ENCODE measurements at places on chromosomes 12 and 14.
A peak's percentile ranks its signal among the peaks of the same experiment; 100 is the strongest.

DNA sequence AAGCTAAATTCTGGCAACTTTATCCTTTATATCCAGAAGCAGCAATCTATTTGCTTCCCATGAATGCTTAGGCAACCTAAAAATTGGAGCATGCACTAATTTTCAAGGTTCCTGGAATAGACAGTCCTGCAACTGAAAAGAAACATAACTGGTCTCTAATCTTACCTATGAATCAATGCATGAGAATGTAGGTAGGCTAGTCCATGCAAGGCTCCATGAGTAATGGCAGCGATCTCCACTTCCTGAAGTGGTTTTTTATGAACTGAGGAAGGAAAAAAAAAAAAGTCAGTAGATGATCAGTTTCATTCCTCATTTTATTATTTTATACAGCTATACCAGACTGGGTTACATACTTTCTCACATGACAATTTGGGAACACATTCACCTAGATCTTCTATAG is 102.0 kb downstream of the PEBP1 start:
- peak; percentile 45 for DNase-seq

DNA sequence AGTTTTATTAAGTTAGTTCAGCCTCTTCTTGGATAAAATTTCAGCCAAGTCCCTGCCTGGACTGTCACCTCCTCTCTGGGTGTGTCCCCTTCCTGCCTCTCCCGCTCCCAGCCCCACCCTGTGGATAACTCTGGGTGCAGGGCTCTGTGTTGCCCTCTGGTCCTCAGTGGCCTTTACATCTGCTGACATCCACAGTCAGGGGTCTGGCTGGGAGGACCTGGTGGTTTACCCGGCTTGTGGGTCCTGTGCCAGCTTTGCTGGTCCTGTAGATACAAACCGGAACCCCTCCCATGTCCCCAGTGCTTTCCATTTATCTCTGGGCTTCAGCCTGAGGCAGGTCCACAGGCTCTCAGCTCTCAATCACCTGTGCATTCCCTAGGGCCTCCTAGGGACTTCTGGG is 28.9 kb upstream of the PLEKHG3 start:
- DNase-seq = no peak

DNA sequence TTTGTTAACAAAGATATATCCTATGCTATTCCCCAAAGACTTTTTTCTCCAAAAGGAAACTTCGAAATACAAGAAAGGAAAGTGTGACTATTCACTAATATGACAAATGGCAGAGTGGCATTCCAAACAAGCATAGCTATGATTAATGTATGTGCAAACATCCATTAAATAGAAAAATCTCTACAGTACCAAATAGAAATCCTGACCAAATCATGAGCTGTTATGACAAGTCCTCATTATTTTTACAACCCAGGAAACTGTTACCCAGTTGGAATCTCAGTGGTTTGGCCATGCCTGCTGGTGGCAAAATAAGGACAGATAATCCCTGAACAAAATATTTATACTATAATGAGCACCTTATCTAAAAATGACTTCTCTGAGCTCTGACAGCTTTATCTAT is 202.1 kb downstream of the SEC23A start:
- DNase-seq = no peak

DNA sequence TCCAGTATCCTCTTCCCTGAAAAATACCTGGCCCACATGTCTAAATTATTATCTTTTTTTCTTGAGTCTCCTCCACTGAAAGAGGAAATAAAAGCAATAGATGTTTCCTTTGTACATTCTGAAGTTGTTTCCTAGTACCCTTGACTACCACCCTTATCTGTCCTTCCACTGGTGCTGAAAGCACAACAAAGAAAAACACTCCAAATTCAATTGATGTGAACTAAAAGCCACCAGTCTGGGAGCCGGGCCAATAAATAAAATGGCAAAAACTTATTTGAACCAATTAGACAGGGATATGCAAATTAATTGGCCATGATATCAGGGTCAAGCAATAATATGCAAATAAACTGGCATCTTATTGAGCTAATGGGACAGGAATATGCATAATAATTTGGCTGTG is 330.5 kb downstream of the PAWR start:
- no peak for DNase-seq

GRCh38 chr14:59272633-59273032 is 84.2 kb downstream of the DAAM1 start:
- no peak for DNase-seq

DNA sequence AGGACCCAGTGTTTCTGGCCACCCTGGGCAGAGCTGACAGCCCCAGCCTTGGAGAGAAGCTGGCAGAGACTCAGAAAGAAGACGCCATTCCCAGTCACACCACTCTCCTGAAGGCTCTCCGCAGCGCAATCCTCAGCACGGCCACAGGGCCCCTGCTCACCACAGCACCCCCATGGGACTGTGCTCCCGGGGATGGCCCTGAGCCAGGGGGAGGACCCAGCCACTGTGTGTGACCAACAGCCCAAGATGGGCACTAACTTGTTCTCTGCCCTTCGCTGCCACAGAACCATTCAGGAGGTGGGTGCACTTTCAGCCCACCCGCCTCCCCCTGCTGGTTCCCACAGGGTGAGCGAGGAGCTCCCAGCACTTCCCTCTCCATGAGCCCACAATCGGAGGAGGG is 57.1 kb downstream of the CCNK start:
- peak; percentile 29 for DNase-seq

DNA sequence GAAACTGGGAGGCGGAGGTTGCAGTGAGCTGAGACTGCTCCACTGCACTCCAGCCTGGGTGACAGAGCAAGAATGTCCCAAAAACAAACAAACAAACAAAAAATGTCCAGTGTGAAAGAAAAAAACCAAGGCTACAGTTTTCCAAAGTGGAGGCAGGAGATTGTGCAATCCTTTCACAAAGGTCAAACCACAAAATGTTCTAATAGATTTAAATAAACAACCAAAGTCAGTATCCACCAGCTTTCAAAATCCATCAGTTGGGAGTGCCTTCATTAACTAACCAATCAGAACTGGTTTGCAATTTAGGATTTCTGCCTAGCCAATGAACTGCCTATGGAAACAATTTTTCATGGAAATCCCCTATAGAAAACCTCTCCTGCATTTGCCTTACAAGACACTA is 52.3 kb upstream of the TRIM9 start:
- DNase-seq = peak; percentile 16

DNA sequence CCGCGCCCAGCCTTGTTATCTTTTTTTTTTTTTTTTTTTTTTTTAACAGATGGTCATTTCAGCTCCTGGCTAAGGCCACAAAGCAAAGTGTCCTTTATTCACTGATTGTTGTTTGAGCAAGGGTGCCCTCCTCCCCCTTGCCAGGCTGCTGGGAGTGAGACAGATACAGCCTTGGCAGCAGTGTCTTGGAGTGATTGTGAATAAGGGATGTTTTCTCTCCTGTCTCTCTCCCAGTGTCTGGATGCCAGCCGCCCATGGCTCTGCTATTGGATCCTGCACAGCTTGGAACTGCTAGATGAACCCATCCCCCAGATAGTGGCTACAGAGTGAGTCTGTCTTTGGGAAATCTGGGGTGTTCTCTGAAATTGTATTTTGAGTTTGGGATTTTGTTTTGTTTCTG is 28.7 kb downstream of the FNTB start:
- DNase-seq = no peak

DNA sequence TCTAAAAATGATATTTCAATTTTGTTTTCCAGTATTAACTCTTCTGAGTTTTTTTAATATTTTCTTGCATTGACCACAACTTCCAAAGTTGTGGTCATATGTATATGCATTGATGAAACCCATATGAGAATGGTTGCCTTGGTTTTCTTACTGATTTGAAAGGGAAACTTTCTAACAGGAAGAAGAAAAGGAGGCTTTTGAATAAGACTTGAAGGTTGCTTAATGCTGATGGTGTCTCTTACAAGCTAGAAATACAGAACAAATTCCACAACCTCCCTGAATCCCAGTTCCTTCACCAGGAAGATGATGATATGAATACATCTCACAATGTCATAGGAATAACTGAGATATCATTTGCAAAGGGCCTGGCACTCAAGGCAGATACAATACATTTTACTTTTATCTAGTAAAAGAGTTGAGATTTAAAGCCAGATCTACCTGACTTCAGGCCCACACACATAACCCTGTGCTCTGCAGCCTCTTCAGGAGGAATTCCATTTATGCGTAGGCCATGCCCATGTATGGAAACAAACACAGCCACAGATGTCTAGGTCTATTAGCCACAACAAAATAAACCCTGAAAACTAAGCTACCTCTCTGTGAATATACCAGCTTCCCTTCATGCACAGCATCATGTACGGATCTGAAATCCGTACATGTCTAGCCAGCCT is 165.4 kb upstream of the PLEKHG7 start:
- DNase-seq = no peak

DNA sequence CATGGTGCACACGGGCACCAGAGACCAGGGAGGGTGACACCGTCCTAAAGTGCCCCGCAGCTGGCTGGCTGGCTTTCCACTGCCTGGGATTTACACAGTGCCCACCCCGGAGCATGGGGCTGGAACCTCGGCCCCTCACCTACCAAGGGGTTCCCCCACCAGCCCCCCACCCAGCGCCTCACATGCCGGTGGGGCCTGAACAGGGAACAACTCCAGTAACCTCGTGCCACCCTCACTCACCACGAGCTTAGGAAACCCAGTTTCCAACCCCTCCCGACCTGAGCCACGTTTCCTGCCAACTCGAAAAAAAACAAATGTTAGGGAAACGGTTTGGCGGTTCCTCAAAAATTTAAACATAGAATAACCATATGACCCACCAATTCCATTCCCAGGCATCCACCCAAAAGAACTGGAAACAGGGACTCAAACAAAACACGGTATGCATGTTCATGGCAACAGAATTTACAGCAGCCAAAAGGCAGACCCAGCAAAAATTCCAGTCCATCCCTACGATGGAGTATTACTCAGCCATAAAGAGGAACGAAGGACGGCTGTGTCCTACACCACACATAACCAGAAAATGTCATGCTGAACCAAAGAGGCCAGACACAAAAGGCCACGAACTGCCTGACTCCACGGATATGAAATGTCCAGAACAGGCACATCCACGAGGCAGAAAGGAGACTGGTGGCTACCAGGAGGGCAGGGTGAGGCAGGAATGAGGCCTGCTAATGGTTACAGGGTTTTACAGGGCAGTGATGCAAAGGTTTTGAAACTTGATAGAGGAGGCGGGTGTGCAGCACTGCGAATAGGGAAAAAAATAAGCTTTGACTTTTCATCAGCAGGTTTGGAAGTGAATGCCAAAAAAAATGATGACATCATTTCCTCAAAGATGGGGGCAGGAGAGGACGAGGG is 68.9 kb downstream of the NCOR2 start:
- DNase-seq = peak; percentile 81

DNA sequence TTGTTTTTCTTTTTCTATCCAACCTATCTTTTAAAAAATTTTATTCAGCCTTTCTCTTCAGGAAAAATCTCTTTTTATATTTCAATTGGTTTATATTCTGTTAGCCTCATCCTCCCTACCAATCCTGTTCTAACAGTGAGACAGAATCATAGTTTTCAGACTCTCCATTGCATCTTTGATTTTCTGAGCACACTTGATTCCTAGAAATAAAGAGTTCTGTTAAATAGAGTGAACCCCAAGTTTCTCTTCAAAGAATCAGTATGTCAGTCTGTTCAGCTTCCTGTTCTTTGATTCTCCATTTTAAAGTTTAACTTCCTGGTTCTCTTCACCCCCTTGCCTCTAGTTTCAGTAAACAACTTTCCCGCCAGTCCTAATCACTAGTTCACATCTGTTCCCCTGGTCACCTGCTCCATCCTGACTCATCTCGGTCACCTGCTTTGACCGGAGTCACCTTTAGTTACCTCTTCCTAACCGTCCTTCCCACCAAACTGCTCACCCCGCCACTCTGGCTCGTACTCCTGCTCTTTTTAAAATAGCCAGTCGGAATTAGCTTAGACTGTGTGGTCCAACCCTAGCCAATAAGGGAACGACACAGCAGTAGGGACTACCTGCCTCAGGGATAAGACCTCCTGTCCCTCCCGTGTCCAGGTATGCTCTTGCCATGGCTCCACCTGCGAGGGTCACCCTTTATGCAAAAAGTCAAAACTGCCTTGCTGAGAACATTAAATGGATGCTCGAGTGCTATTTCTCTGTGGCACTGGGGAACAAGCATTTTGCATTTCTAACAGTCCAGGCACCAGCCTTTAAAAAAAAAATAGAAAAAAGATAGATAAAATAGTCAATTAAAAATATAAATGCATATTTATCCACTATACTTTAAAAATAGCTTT is 48.4 kb downstream of the DDX51 start:
- DNase-seq = no peak

GRCh38 chr12:131347732-131348131 is 363.2 kb upstream of the SFSWAP start:
- DNase-seq = no peak

DNA sequence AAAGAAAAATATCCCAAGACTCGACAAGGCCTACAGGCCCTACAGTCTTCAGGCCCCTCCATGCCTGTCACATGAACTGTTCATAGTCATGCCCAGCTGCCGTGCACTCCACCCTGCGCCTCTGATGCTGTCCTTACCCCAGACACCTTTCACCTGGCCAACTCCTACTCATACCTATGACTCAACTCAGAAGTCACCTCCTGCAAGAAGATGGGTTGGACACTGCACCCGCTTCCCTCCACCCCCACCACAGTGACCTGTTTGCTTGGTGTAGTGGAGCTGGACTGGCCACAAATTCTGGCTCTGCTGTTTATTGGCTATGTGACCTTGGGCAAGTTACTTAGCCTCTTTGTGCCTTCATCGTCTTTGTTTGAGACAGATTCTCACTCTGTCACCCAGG is 56.2 kb downstream of the PHETA1 start:
- DNase-seq = no peak

GRCh38 chr12:61137677-61138414 is 1122.4 kb upstream of the USP15 start:
- no peak for DNase-seq

GRCh38 chr14:57960946-57961785 is 95.3 kb upstream of the SLC35F4 start:
- DNase-seq = no peak

DNA sequence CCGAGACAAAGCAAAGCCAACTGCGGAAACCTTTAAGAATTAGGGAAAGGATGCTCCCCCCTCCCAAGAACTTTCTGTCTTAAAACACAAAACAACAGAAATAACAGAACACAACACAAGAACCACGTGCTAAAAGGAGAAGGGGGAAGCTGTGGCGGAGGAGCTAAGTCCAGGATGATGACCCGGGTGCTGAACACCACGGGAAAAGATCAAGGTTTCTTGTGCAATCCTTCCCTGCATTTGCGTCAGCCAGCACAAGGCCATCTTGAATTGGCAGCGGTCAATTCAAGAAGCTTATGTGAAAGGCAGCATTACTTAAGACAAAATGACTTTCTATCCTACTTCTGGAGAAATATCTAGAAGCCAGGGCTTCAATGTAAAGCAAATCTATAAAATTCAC is 11.0 kb upstream of the CREBL2 start:
- no peak for DNase-seq

- DNase-seq = peak; percentile 64
Measured at GRCh38 chr14:96136371-96137005, 68.2 kb upstream of the BDKRB2 start.

DNA sequence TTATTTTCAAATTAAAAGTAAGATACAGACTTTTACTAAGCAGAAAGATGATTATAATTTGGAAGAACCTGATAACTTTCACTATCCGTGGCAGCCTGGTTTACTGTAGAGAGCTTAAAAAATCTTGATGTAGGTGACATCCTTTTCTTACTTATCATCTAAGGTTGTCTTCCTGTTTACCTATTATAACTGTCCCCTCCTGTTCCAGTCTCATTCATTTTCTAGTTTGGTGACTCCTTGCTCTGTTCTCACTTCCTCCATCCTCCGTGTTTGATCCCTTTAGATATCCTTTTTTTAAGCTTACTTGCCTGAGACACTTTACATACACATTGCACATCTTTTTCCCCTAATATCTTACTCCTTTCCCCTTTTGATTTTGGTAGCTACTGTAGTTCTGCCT is 27.5 kb downstream of the CCDC91 start:
- DNase-seq = no peak

All from astrocyte of the spinal cord (primary cell).